Stimulated activated CD8-positive, alpha-beta memory T cell treated with anti-CD3 and anti-CD28 coated beads, Interleukin-7, amount 100 ng/mL, for 1 hour (primary cell): ENCODE measurements at places on chromosomes 1 and 21.

DNA sequence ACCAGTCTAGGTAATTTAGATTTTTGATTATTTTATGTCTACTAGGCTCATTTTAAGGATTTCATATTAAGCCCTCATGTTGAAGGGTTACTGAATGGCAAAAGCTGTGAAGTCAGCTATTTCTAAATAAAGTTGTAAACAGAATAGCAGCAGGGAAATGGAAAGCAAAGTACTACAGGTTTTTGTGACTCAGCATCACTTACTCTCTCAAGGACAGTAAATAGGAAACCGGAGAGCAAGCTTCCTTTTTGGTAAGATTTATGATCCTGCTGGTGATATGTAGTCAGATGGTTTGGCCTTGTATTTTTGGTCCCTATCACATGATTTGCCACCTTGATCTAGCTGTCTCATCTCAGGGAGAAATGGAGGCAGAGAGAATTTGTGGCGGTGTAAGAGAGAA lies 226.0 kb downstream of the RPS6KC1 start:
- no peak for DNase-seq

DNA sequence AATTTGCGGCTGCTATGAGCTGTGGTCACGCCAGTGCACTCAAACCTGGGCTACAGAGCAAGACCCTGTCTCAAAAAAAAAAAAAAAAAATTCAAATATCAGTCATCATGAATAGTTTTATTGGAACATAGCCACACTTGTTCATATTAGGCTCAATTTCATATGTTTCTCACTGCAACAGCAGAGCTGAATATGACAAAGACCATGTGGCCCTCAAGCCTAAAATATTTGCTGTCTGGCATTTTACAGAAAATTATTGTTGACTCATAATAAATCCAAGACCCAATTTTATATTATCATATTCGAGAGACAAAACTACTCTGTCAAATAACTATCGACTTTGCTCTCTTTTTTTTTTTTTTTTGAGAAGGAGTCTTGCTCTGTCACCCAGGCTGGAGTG lies 11.0 kb downstream of the BECN2 start:
- DNase-seq = no peak

DNA sequence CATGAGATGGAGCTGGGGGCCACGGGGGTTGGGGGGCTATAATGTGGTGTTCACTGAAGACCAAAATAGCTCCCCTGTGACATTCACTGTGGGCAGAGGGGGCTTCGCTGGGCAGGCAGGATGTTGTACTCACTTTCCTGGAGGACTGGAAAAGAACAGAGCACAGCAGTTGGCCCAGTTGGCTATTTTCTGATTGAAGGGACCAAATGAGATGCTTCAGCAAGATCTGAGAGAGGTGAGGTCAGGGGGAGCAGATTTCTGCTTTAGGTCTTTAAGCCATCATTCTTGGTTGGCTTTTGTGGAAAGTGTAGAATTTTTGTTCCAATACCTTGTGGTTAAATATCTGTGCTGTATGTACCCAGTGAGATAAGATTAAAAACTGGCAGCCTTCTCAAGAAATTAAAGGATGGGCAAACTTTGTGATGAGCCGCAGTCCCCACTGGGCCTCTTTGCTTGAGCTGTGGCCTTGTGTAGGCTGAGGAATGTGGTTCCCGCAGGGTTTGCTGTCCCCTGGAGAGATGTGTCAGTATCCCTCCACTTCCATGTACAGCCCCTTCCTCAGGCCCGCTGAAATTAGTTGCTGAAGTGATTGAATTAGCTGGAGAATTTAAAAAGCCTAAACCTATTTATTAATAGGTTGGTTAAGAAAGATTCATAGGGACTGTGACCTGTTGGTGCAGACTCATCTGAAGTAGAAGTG lies 80.7 kb downstream of the ATP5PO start:
- DNase-seq = no peak

DNA sequence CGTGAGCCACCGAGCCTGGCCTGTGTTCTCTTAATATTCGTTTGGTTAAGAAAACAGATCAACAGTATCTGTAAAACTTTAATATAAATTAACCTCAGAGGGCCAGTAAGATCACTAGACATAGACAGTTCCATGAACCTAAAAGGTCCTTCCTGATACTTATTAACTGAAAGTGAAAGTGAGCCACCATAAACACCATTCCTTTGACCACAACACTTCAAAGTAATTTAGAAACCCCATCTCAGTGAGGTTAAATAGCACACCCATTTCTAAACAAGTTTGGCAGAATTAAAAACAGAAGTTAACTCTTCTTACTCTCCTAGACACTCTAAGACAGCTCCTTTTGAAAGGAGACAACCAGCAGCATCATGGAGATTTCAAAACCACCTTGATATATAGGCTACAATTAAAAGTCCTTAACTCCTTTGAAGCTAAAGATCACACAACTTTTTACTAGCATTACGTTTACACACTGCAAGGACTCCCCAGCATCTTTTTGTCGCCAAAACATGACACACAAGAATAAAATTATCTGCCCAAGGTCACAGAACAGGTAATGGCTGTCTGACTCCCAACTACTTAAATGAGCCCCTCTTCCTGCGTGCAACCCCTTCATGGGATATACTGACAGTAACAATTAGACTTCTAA lies 2.2 kb downstream of the RNF19B start:
- DNase-seq = no peak

DNA sequence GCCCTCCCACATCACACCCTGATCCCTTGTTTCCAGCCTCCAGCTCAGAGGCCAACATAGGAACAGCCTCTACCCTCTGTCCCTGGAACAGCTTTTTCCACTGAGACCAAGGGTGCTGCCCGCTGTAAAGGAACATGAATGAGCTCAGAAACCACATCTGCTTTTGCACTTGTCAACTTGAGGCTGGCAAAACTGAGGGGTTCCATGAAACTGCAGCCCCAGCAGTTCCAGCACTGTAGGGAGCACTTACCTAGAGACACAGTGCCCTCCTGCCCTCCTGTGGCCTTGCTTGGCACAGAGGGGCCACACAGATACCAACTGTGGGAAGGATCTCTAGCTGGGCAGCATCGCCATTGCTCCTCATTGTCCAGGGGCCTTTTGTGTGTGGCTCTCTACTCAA lies 51.7 kb downstream of the ITPKB start:
- no peak for DNase-seq

GRCh38 chr1:38891753-38892152 lies 10.4 kb upstream of the GJA9 start:
- DNase-seq = no peak

DNA sequence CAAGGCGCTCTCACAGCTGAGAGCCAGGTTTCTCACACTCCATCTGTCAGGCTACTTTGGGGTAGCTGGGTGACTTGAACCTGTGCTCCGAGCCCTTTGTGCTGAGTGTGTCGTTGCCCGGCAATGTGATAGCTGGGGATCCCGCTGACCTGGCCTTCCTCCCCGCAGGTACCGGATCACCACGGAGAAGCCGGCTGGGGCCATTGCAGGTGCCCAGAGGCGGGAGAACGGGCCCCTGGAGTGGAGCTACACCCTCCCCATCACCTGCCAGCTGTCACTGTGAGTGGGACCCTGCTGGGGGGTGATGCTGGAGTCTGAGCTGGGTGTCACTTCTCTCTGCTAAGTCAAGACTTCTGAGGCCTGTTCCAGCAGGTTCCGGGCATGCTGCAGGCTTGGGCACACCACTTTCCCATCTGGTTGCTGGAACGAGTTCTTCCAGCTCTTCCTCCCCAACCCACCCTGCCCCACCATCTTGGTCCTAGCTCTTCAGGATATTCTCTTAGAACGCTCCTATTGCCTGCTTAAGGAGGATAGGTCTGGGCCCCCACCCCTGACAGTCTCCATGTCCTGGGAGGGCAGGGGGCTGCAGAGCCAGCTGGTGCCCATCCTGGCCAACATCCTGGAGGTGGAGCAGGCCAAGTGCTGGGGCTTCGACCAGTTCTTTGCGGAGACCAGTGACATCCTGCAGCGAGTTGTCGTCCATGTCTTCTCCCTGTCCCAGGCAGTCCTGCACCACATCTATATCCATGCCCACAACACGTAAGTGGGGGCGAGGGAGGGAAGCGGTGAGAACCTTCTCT lies 7.5 kb downstream of the IKBKE start:
- no peak for DNase-seq

DNA sequence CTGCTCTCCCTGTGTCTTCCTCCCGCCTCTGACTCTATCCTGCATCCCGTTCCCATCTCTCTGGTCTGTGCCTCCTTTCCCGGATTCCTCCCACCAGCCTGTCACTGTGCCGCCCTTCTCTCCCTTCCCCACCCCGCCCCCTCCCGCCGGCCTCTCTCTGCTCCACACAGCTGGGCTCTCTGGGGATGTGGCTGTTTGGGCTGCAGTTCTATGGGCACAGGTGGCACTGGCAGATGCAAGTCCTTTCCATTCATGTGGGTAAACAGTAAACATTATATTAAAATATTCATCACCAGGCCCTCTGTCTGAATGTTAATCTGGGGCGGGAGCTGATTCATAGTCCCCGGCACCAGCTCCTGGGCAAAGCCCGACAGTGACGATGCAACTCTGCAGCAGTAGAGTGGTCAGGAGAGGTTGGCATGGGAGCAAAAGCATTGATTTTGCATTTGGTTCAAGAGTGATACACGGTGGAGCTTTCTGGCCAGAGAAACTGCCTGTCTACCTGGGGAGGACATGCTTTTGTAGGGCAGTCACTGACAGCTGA lies 249.3 kb downstream of the TNR start:
- no peak for DNase-seq

DNA sequence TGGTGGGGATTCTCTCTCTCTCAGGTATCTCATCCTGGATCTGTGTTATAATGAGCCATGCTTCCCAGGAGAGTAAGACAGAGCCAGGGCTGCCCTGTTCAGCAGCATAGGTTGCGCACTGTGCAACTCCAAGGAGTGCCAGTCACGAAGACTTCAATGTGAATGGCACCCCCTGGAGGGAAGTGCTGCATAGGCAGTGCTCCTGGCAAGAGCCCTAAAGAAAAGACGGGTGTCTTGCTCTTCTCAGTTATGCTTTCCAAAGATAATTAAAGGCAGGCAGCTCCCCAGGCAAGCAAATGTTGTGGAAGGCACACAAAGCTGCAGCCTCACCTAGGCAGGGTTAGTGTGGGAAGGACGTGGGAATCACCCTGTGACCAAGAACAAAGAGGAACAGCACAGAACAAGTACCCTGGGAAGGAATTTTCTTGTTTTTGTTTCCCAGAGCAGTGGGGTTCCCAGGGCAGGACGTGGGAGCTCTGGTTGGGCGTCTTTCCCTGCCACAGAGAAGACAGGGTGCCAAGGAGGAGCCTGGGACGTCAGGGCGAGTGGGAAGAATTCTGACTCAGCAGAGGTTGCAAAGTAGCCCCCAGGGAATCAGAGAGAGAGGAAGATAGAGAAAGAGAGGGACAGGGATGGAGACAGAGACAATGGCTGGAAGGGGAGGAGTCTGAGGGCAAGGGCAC lies 120.9 kb downstream of the KCNN3 start:
- no peak for DNase-seq

- DNase-seq = peak; percentile 84
Measured at GRCh38 chr1:1273512-1274298, at the start of gene UBE2J2. UBE2J2 (minus strand) TSS chr1:1273854; CDS start chr1:1267992, 5,862 bp downstream.
